Fibroblast of skin of abdomen (primary cell): ENCODE measurements at places on chromosomes 7 and 10.

GRCh38 chr7:131581241-131582051 lies 25.0 kb upstream of the PODXL start:
- peak; percentile 51 for DNase-seq

- DNase-seq: no peak
These were observed 154.1 kb downstream of the USP6NL start for GRCh38 chr10:11457336-11457735.

- no peak for DNase-seq
These were observed 365.9 kb upstream of the IGFBP3 start for GRCh38 chr7:46286957-46287356.

GRCh38 chr7:79334841-79335240 lies 118.6 kb downstream of the MAGI2 start:
- no peak for DNase-seq

GRCh38 chr10:50544857-50545429 lies 78.8 kb downstream of the SGMS1 start:
- DNase-seq: no peak

GRCh38 chr10:29257784-29258135 lies 31.1 kb upstream of the LYZL1 start:
- DNase-seq: no peak
